NCI-H446 treated with DMSO at 0.1 percent for 48 hours (cell line): ENCODE measurements at places on chromosomes 2 and 18.

GRCh38 chr2:41782306-41783158 is 265.3 kb upstream of the PKDCC start:
- peak; percentile 29 for DNase-seq

- no peak for DNase-seq
Observed at GRCh38 chr18:75464356-75464755, 36.9 kb upstream of the SMIM21 start.

DNA sequence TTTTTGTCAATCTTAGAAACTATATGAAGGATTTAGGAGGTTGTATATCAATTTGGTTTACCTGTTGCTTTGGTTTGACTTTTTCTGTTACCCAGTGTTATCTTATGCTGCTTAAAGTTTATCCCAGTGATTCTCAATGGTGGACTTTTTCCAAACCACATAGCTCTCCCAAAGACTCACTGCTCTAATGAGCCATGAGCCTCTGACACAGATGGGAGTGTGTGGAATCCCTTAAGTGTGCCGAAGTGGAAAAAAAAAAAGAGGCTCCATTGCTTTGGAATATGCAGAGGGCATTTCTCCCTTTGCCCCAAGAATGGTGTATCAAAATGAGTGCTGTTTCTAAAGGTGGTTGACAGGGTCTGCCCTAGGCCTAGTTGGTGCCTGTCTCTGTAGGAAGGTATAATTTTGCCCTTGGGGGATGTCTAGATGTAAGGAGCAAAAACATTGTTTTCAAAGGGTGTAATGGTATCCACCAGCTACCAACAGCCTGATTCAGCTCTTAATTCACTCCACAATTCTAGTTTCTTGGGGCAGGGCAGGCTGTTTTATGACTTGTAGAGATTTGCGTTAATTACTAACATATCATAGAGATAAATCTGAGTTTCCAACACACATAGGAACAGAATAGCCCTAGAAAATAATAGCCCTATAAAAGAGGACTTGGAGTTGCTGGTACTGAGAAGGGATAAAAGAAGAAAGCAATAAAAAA is 64.3 kb upstream of the CYP26B1 start:
- no peak for DNase-seq

DNA sequence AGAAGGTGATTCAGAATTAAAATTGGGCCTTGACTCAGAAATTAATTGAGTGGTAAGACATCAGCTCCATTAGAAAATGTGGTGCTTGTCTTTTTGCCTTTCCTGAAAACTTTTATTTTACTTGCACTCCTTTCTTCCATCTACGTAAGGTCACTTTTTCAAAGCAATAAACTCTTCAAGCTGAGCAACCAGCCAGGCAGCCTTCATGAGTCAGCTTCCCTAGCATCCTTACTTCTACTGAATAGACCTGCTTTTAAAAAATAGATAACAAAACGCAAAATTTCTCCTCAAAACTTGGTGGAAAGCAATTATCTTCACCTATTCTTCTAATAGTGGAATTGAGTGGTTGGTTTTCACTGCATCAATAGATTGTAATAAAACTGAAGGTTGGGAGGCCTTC is 504.2 kb downstream of the ARHGAP15 start:
- DNase-seq = no peak

DNA sequence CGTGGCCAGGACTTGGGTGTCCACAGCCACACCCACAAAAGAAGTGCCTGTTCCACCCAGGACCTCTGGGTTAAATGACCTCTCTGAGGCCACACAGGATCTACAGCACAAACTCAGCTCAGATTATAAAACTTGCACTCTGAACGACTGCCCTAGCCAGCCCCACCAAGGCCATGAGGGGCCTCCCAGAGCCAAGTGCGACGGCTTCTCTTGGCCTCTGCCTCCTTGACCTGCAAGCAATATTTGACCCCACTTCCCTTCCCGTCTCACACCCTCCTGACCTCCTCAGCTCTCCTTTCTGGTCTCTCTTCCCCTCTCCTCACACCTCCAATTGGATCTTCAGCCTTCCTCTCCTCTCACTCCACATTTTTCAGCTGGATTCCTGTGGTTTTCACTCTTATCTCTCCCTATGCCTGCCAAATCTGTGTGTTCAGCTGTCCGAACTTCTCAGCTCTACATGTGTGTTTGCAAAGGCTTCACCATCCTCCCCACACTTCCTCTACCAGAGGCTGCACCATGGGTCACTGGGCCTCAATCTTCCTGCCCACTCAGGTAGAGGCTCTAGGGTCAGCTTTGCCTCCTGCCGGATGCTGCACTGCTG is 25.3 kb upstream of the STEAP3 start:
- no peak for DNase-seq

GRCh38 chr2:132715386-132716351 is 45.7 kb upstream of the LYPD1 start:
- no peak for DNase-seq

- DNase-seq = peak; percentile 11
Observed at GRCh38 chr18:80157708-80158343, 48.8 kb downstream of the ADNP2 start.
